ENCODE measurements at places on chromosomes 11 and 22. TPM values are rescaled to one million over a fixed set of nuclear protein-coding genes. Genes with fewer than 3 reads are reported as not detected.

Gene PICK1
- 35.4 TPM for total RNA-seq

DNA sequence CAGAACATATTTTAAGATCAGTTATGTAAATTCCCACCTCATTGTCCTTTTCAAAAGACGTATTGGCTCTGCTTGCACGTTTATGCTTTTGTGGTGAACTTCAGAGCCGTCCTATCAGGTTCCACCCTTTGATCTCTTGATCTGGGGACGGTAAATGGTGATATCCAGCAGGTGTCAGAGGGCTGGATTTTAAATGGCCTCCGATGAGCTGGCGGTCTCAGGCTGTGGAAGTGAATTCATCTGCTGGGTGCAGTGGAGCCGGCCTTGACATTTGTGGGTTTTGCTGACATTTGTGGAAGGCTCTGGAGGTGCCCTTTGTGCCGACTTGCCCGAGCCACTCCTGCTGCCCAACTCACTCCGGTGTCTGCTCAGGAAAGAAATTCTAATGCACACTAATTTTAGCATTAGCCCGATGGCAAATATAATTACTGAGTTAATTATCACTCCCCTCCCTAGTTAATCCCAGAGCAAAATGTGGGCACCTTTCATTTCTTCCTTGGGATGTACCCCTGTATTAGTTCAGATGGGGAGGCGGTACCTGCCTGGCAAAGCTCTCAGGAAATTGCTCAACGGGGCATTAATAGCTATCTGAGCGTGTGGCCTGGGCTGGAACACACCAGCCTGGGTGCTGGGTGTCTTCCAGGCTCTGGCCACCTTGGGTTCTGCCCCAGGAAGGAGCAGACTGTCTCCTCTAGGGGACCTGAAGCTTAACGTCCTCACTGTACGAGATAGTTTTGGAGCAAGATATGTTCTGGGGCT lies 9.1 kb downstream of the LRP5 start:
- DNase-seq = no peak

Gene NTM
- total RNA-seq = 0.27 TPM

Gene ARRB1
- 16.5 TPM for total RNA-seq

Gene THRSP
- total RNA-seq = 0.18 TPM

DNA sequence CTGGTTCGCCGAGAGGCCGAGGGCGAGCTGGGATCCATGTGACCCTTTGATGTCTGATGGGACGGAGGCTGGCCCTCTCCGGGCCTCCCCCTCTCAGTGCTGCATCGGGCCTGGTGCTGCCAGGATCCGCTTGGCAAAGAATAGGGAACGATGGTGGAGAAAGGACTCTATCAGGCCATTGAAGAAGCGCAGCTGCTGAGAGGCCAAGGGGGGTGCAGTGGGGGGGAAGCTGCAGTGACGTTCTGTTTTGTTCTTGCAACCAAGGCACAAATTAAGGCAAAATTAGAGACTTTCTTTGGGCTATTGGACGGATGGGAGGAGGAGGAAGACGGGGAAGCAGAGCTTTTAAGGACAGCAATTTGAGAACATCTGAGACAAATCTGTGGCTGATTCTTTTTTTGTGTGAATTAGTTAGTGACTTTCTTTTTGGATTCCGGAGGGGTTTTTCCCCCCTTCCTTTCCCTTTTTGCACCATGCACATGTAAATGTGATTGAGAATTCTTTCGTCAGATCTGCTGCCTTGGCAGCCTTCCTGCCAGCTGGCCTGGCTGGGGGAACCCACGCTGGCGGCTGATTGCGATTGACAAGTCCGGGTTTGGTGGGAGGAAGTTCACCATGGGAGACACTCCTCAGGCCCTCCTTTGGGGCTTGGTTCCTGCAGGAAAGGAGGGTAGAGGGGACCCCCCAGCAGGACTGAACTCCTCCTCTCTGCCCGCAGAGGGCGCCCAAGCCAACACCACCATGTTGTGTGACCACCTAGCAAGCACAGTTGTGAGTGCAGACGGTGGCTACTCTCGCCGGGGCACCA lies 214.6 kb downstream of the NTM start:
- DNase-seq = no peak

- DNase-seq = no peak
These were observed 69.0 kb upstream of the CRTAM start for GRCh38 chr11:122769126-122769780.

- no peak for DNase-seq
These were observed 1191.9 kb upstream of the TENM4 start for GRCh38 chr11:80632691-80633090.

Gene ZNRF3
- total RNA-seq = 11.1 TPM

GRCh38 chr11:115674176-115674936 lies 170.1 kb upstream of the CADM1 start:
- no peak for DNase-seq

Gene C11orf42
- total RNA-seq = not detected

DNA sequence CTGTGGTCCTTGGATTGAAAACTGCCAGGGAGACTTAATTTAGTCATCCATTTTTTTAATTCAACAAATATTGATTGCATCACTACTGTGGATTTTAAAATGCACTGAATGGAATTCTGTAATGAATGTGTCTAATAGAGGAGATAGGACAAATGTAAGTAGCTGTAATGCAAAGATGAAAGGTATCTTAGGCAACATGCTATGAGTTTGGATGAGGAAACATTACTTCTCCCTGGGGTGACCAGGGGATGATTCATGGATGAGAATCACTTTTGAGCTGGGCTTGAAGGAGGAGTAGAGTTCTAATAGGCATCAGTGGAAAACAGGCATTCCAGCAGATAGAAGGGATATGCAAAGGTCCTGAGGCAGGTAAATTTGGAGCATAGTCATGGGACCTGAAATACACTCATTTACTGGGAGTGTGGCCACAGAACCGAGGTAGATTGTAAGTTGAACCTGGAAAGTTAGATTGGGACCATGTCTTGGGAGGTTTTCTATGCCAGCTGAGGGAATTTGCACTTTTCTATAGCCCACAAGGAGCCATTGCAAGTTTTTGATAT lies 43.4 kb downstream of the PKNOX2 start:
- no peak for DNase-seq

DNA sequence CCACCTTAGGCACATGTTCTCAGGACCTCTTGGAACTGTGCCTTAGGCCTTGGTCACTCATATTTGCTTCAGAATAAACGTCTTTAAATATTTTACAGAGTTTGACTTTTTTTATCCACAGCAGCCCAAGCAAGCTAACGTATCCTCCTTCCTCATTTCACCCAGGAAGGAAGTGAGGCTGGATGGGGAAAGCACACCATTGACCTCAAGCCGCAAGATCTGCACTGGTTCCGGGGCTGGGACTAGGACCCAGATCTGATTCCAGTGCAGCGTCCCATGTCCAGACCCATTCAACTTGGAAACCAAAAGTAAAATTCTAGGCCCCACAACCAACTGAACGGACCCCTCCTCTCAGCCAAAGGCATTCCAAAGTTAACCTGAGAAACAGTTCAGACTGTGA lies 2.4 kb upstream of the LGALS12 start:
- DNase-seq = no peak

- no peak for DNase-seq
These were observed 296.9 kb downstream of the MN1 start for GRCh38 chr22:27504360-27505253.

- DNase-seq = no peak
These were observed 15.0 kb downstream of the ROBO3 start for GRCh38 chr11:124880290-124880611.

Gene CLTCL1
- 4.9 TPM for total RNA-seq

DNA sequence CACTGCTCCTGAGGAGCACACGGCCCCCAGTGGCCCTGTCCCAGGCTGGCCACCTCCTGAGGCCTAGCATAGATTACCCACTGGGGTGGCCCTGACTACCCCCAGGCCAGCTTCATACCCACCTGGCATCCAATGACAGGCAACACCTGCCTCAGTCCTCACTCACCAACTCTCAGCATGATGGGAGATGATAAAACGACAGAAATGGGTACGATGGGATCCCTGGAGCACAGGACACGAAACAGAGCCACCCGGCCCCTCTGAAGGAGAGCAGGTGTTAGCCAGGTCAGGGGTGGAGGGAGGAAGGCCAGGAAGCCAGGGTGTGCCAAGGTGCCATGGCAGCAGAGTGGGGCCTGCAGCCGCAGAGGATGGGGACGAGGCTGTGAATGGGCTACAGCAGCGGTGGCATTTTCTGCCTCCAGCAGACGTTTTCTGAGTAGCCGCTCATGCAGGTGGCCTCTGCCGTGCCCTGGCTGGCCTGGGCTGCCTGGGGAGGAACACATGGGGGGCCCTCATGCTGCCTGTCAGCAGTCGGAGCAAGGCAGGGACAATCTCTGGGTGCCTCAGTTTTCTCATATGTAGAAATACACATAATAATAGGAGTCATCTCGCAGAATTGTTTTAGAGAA lies 50.2 kb upstream of the FGF3 start:
- no peak for DNase-seq

DNA sequence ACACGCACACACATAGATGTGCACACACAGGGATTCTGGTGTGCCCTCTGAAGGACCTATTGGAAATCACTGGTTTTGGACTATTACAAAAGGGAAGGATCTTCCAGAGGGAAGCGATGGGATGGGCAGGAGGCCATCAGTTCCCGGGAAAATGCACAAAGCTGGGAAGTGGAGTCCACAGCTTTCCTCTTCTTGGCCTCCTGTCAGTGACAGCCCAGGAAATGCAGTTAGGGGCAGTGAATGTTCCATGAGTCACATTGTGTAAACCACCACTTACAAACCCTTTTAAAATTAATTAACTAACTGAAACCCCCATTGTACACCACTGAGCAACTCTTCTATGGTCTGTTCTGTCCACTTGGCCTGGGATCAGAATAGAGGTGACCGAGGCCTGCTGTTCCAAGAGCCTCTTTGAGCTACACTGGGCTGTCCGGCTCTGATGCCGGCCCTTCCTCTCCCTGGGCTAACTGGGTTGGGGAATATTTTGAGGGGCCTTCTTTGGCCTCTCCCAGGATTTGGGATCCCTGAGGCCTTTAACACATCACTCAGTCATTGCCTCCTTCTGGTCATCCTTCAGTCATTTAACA lies 137.7 kb downstream of the FEZ1 start:
- DNase-seq = no peak

Gene TSSK2
- not detected for total RNA-seq

DNA sequence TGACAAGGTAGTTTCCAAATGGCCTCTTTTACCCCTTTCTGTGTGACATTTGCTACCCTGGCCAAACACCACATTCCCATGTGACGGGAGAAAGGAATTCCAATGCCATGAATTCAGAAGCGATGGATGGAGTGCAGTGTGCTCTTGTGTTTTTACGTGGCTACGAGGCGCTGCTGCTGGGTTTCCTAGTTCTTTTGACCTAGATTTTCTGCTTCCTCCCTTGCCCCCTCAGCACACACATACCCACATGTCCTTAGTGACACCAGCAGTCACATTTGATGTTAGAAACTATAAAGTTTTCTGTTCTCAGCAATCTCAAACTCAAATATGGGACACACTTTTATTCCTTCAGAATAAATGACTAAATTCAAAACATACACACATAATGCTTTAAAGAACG lies 7.8 kb upstream of the TMA7B start:
- DNase-seq = no peak

Gene OR52E8
- total RNA-seq = not detected

Gene CD81
- total RNA-seq = 723 TPM

Gene LMO2
- total RNA-seq = 8.5 TPM

GRCh38 chr11:20397281-20397680 lies 9.8 kb downstream of the PRMT3 start:
- DNase-seq = no peak

GRCh38 chr11:94151903-94152677 lies 23.4 kb downstream of the PANX1 start:
- no peak for DNase-seq
